ENCODE measurements at places on chromosomes 12 and 14. TPM values are rescaled to one million over a fixed set of nuclear protein-coding genes. Genes with fewer than 3 reads are reported as not detected.
A peak's percentile ranks its signal among the peaks of the same experiment; 100 is the strongest.

DNA sequence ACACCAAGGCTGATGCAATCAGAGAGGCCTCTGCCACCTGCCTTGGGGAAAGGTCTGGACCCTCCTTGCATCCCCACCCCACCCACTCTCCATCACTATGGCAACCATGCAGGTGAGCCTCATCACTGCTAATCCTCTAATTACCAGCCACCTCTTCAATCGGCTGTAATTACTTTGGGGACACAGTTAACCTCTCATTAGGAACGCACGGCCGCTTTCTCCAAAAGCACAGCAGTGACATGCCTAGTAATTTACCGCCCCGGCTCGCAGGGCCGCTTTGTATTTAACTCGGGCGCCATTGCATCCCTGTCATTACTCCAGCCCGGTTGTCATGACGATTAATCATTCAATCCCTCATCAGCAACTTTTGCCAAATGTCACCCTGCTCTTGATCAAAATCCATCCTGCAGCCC is 36.3 kb upstream of the FAM222A start:
- no peak for DNase-seq

GRCh38 chr12:43362910-43363694 is 188.9 kb downstream of the ADAMTS20 start:
- DNase-seq = no peak

Gene DBX2
- not detected for polyA plus RNA-seq

- no peak for DNase-seq
These were observed 5.0 kb upstream of the SLC35F4 start for GRCh38 chr14:57870686-57871457.

DNA sequence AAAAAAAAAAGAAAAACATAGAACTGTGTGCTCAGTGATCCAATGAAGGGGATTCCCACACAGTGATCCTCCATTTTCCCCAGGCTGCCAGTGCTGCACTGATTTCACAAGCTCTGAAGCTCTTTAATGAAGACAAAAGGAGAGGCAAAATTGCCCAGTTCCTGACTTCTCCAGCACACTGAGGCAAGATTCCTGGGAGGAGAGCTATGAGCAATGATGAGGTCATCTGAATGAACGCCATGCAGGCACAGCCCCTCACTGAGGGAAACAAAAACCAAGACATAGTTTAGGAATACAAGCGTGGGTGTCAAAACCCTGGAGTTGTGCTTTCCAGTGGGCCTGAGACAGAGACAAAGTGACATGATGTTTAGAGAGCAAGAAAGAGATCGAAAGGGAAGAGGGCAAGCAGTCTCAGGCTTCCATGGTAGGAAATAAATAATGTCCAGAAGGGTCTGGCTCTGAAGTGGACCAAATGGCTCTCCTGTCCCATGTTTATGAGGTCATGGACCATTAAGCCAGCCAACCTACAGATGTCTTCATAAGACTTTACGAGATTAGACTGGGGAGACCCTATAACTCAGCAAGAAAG is 40.9 kb upstream of the SMUG1 start:
- peak; percentile 80 for DNase-seq

Gene SPATS2
- 11.0 TPM for polyA plus RNA-seq

Gene CATSPERB
- polyA plus RNA-seq = 1.9 TPM

- DNase-seq = no peak
These were observed 1.8 kb downstream of the CPNE8 start for GRCh38 chr12:38903596-38903995.

DNA sequence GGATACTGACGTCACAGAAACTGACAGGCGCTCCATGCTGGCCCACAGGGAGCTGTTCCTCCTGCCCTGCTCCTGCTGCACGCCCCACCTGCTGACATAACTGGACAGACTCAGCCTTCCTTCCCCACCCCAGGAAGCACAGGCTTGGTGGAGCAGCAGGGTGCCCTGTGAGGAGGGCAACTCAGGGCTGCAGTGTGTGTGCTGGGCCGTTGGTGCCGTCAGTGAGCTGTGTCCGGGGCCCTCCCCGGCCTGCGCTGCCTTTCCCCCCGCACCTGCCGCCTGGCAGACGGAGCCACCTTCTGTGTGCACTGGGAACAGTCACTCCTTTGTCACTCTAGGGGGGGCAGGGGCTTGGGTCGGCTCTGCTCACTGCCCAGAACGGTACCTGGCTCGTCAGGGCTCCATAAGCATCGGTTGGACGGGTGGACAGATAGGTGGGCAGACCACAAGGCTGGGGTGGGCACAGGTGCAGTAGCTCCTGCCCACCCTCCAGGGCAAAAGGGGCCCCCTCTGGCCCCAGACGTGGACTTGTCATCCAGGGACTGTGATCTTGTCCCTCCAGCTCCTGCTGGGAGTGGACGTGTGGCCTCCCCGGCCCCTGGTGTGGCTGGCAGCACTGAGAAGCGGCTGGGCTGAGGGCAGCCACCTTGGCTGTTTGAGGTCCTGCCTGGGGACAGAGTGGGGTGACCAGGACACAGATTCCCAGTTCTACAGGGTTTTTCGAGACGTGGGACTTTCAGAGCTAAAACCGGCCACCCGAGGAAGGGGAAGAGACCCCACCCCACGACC is 32.8 kb downstream of the FBRSL1 start:
- DNase-seq = no peak

Gene NXPH4
- polyA plus RNA-seq = not detected

Gene TOMM20L
- 0.25 TPM for polyA plus RNA-seq

- DNase-seq = no peak
These were observed 1067.3 kb downstream of the LRFN5 start for GRCh38 chr14:42673963-42674362.

GRCh38 chr14:57420986-57421385 is 30.6 kb downstream of the NAA30 start:
- no peak for DNase-seq

DNA sequence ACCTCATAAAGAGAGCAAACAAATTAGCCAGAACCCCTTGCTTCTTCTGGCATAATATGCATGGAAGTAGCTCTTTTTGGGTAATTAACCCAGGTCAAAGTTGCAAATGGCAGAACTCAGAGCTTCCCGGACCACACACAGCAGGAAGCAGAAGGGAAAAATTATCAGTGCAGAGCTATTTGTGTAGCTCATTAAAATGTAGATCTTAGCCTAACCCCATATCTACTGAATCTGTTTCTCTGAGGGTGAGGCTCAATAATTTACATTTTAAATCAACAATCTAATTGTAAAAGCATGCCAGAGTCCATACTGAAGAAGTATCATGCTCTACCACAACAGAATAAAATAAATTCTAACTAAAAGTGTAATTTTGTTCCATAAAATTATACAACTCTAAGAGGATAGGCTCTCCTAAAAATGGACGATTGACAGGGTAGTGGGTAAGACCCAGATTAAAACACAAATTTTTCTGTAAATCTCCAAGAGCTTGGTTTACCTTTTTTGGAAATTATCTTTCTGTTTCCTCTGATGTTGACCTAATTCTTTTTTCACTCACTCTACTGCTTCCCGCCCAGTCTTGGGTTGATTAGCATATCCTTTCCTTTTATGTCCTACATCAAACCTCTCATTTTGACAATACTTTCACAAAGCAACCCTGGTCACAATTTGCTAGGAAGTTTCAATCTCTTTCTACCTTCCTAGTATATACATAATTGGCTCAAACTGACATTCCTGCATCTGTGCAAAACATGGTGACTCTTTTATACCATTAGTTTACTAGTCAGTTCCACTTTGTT is 213.3 kb upstream of the SLC16A7 start:
- no peak for DNase-seq

Gene DPPA3
- not detected for polyA plus RNA-seq

DNA sequence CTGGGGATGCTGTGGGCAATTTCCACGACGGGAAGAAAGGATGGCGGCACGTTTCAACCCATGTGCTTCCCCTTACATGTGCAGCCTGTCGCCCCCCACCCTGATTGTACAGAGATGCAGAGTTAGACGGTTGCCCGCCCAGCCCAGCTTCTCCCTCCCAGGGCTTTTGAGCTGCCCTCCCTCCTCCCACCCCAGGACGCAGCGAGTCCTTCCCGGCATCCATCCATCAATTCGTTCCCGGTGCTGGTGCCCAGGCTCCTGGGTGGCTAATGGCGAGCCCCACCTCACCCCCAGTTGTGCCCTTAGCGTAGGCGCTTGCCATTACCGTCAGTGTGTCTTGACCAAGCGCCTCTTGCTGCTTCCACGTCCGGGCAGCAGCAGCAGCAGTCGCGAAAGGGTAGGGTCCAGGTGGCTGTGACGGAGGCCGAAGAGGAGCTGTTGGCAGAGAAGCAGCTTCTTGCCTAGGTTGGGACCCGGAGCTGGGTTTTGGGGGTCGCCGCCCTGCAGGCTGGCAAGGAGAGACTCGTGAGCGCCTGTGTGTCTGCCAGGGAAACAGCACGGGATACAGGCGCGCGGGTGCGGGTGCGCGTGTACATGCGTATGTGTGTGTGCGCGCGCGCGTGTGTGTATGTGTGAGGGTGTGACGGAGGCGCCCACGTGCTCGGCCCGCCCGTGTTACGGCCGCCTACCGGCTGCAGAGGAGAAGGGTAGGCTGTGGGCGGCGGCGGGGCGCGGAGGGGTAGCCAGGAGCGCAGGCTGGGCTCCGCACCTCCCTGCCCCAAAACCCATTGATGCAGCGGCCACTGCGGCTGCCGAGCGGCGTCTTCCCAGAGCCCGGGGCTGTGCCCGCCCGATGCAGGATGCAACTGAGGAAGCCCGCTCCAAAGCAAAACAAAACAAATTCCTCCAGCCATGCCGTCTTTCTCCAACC is at the start of gene SLC6A15:
Gene SLC6A15, minus strand, starts transcription at position 602 of the 931 bp plus-strand sequence. CDS start 20,679 bp downstream, outside the sequence.
- DNase-seq = peak; percentile 69

GRCh38 chr12:60021235-60021634 is 425.4 kb downstream of the SLC16A7 start:
- DNase-seq = no peak

Gene AHNAK2
- 0.23 TPM for polyA plus RNA-seq

Gene PLEKHG7
- polyA plus RNA-seq = 0.71 TPM

Gene OR10A7
- not detected for polyA plus RNA-seq

DNA sequence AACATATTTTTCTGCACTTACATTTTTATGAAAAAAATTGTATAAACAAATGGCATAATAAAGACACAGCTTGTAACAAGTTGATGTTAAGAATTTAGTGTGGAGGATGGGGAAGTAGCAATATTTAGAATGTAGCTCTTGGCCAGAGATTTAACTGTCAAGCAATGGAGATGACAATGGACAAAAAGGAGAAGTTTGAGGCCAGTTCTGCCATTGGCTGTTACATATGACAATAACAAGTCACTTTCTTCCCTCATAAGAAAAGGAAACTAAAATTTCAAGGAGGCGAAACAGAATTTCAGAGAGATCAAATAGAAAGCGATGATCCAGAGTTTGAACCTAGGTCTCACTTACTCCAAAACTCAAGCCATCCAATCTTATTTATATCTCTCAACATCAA is 122.8 kb upstream of the CCDC175 start:
- no peak for DNase-seq

DNA sequence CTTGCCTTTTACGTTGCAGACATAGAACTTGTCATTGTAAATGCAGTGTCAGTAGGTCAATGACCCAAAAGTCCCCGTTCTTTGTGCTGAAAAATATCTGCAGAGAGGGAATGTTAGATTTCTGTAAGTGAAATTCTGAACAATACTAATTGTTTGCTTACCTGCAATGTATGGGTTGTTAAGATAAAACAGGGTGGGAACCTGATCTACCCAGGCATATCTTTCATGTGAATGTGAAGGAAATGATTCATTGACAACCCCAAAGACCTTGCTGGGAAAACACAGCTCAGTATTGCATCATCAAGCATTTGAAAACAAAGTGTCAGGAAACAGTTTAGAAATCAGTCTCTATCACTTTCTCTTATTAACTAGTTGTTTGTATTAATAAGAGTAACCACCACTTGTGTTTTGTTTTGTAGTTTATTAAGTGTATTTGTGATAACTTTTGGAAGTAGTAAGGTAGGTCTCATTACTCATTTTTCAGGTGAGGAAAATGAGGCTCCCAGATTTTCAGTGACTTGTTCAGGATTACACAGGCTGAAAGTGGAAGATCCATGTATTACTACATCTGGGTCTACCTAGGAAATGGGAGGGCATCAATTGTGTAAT is 57.9 kb upstream of the SLC38A2 start:
- DNase-seq = no peak

Gene BEGAIN
- polyA plus RNA-seq = 0.46 TPM

DNA sequence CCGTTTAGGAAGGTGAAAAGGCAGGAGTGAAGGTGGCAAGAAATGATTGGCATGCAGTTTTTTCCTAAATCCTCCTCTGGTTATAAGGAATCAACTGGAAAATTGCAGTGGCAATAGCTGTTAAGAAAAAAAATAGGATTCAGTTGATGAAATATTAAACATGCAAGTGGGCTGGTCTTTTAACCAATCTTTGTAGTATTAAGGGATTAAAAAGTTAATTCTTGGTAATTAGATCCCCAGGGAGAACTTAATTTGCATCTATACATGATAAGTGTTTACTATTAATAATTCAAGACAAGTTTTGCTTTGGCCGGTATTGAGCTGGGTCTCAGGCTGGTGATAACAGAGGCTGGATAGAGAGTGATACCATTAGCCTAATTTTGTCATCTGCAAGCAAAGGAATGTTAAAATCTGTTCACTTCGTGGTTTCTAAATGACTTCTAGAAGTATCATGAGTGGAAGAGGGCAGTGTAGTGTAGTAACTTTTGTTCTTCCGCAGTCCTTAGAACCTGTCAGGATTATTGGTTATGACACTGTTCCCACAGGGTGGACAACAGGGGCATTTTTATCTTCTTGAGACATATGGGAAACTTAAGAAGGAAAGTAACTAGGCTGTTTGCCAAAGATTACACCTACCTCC is 118.5 kb downstream of the PRKCH start:
- no peak for DNase-seq

Gene OR4Q3
- not detected for polyA plus RNA-seq

DNA sequence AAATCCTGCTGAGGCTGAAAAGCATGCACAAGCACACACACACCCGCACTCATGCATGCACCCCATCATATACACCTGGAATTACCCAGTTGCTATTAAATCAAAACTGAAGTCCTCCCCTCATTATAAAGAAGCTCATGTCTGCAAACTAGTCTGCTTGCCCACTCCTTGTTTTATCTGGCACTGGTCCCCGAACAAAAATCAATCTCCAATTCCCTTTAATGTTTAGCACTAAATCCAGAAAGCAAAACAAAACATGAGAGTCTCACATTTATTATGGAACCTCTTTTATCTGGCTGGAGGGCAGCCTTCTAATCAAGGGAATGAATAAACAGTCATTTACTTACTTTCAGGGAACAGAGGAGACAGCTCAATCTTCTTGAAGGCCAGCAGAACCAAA is 1093.4 kb upstream of the FLRT2 start:
- DNase-seq = no peak

Gene CMTM5
- polyA plus RNA-seq = not detected

Gene BDKRB2
- 10.8 TPM for polyA plus RNA-seq

Gene C12orf56
- 0.60 TPM for polyA plus RNA-seq

Data from sigmoid colon (tissue), 7 donors.